ENCODE measurements at places on chromosomes 2 and 18. TPM values are rescaled to one million over a fixed set of nuclear protein-coding genes. Genes with fewer than 3 reads are reported as not detected.

GRCh38 chr2:111897924-111898702 is at the start of gene MERTK:
TSS of gene MERTK (plus strand) at chr2:111898607. CDS start at chr2:111898736, 129 bp downstream.
- no peak within 1 kb of the TSS for H3K27ac ChIP-seq
- peaks cover 46% of the 10 kb centered on the region for H3K27me3 ChIP-seq
- peak within 1 kb of the TSS; percentile 76 for H3K4me3 ChIP-seq
- peaks cover 4% of the 10 kb centered on the region for H3K4me1 ChIP-seq
- H3K36me3 ChIP-seq: no peaks in the 10 kb centered on the region

- H3K36me3 ChIP-seq: peaks cover under 1% of the 10 kb centered on the region
- DNase-seq: no peak
- peaks cover under 1% of the 10 kb centered on the region for H3K4me1 ChIP-seq
- H3K4me3 ChIP-seq: no peak overlapping the region
- no peaks in the 10 kb centered on the region for H3K27me3 ChIP-seq
Measured at GRCh38 chr2:73582364-73582763, 59.9 kb downstream of the NAT8 start.

GRCh38 chr2:134244587-134244986 is 9.3 kb upstream of the MGAT5 start:
- no peaks in the 10 kb centered on the region for H3K27me3 ChIP-seq
- H3K4me3 ChIP-seq: no peak overlapping the region
- no peak overlapping the region for H3K27ac ChIP-seq
- peaks cover 12% of the 10 kb centered on the region for H3K4me1 ChIP-seq
- H3K36me3 ChIP-seq: no peaks in the 10 kb centered on the region

DNA sequence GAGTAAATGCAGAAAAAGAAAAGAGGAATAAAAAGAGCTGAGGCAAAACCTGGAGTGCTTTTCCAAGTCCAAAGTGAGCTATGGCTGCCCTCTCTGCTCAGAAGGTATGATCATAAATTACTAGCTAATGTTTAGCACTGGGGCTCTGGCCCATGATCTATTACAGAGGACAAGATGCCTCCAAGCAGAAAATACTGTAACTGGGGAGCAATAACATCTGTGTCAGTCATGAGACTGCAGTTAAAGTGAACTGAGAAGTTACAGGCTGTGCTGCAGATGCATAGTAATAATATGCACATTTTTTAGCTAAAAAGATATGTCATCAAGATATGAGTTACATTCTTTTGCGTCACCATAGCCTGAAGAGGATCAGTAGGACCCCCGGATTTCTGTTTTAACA is 209.4 kb upstream of the RBBP8 start:
- H3K4me3 ChIP-seq: no peak overlapping the region
- DNase-seq: no peak
- no peaks in the 10 kb centered on the region for H3K4me1 ChIP-seq
- no peak overlapping the region for H3K27ac ChIP-seq

The HSPD1 gene
- 399 TPM for total RNA-seq

The ELAC1 gene
- total RNA-seq: 8.1 TPM

The TFPI gene
- total RNA-seq: 12.9 TPM

- no peak overlapping the region for H3K27ac ChIP-seq
- no peaks in the 10 kb centered on the region for H3K27me3 ChIP-seq
- DNase-seq: no peak
- no peak overlapping the region for H3K4me3 ChIP-seq
- no peaks in the 10 kb centered on the region for H3K4me1 ChIP-seq
Measured at GRCh38 chr18:54076166-54076565, 148.3 kb downstream of the MBD2 start.

DNA sequence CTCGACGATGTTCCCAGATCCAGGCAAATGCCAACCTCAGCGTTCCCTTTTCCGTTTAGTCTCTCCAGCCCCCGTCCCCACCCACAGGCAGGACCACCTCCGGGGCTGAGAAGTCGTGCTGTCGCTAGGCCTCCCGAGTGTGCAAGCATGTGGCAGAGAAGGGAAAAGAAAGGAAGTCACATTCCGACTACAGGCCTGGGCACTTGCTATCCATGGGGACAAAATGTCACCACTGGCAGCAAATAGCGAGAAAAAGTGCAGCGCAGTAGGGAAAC is 420 bp downstream of the PIGN start:
- no peaks in the 10 kb centered on the region for H3K36me3 ChIP-seq
- H3K27me3 ChIP-seq: no peaks in the 10 kb centered on the region
- DNase-seq: peak; percentile 83
- H3K27ac ChIP-seq: peak overlapping the region; percentile 66
- H3K4me1 ChIP-seq: peaks cover 20% of the 10 kb centered on the region

GRCh38 chr2:136117909-136118818 is at the start of gene CXCR4:
TSS of gene CXCR4 (minus strand) at chr2:136118149. CDS start at chr2:136118060, 89 bp downstream.
- H3K27me3 ChIP-seq: peaks cover 30% of the 10 kb centered on the region
- no peak within 1 kb of the TSS for H3K27ac ChIP-seq
- peak within 1 kb of the TSS; percentile 70 for H3K4me3 ChIP-seq
- no peaks in the 10 kb centered on the region for H3K36me3 ChIP-seq

Data from neural progenitor cell (in vitro differentiated cells).